BE2C (cell line): ENCODE measurements at places on chromosomes 12 and 14.
A peak's percentile ranks its signal among the peaks of the same experiment; 100 is the strongest.

DNA sequence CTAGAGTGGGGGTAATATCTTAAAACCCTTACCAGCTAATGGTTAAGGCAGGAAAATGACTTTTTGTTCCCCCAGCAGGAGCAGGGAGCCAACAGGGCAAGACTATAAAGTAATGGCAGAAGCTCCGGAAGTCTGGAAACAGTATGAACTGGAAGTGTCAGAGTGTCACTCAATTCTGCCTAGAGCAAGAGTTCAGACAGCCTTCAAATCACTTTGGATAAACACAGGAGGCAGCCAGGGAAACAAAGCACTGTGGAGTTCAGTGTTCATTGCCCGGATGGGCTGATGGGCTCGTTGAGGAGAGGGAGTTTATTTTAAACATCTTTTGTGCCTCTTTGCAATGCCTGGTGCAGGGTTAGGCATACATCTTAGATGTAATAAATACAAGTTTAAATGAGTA lies 16.5 kb upstream of the DYRK2 start:
- no peak for DNase-seq

GRCh38 chr14:32572867-32573150 lies 243.7 kb downstream of the AKAP6 start:
- DNase-seq, result peak; percentile 34

DNA sequence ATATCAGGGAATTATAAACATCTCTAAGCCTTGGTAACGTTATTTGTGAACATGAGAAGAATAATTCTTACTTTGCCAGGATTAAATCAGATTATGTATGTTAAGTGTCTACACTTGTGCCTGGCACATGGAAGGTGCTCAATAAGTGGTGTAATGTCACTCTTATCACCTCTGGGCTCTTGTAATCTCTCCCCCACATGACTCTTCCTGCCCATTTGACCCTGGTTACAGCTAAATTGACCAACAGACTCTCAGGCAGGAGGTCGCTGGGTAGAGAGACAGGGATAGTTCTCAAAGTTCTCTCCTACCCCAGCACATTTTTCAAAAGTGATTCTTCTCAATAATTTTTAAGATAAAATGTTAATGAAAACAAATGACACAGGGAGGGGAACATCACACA lies 137.8 kb upstream of the FRMD6 start:
- DNase-seq, result no peak

DNA sequence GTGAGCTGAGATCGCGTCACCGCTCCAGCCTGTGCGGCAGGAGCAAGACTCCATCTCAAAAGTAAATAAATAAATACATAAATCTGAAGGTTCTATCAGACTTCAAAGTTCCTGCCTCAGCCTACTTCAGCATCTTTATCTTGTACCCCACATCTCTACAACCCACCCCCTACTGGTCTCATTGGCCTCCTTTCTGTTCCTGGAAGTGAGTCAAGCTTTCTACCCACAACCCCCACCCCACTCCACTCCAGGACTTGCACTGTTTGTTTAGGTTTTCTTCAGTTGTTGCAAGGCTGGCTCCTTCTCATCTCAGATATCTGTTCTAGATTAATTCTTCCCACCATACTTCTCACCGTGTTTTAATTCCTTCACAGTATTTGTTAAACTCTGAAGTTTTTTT lies 714 bp upstream of the PSMC6 start:
- DNase-seq, result no peak

DNA sequence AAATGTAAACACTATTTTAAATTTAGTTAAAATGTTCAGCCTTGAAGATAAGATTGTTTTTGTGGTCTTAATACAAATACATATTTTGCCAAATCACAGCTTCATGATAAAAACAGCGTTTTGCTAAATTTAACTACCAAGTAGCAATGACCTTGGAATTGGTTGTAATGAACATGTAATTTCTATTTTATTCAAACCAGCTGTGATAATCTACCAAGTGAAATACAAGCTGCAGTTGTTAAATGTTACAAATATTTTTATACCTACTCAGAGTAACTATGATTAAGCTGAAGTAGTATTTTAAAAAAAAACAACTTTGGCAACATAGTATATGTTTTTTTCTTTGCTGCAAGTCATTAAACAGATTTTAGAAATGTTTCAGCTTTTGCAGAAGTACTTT lies 96.2 kb downstream of the CPSF2 start:
- no peak for DNase-seq

GRCh38 chr14:24943024-24943423 lies 106.9 kb downstream of the STXBP6 start:
- DNase-seq, result no peak

- DNase-seq, result no peak
These were observed 36.5 kb downstream of the LTBP2 start for GRCh38 chr14:74575507-74575906.

DNA sequence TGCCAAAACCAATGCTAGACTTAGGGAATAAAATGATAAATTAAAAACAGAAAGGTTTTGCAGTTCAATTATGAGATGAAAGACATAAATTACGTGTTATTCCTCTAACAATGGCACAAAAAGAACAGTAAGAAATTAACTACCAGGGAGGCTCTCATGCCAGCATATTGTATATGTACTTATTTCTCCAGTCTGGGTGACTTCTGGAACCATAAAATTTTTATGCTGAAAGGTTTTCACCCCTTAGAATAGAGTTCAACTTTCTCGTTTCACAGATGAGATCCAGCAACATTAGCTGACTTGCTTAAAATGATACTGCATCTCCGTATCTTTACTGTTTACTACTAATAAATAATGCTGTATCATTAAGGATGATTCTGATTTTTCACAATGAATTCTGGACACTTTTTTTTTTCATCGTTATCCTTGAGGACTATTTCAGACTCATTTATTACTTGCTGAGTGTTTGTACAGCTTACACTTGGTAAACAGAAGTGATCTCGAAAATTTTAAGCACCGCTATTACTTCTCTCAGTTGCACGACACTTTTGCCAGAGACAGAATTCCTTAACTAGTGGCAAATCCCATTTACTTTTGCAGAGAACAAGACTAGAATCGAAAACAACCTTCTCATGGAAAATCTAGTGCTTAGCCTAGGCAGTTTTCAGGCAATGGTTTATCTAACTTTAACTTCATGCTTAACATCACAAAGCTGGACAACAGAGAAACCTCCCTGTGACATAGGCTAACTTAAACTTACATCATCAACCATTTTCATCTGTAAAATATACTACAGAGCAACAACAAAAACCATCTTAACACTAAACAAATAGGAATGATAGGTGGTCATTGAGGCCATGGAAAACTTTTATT lies 2.7 kb downstream of the RSRC2 start:
- DNase-seq, result no peak

DNA sequence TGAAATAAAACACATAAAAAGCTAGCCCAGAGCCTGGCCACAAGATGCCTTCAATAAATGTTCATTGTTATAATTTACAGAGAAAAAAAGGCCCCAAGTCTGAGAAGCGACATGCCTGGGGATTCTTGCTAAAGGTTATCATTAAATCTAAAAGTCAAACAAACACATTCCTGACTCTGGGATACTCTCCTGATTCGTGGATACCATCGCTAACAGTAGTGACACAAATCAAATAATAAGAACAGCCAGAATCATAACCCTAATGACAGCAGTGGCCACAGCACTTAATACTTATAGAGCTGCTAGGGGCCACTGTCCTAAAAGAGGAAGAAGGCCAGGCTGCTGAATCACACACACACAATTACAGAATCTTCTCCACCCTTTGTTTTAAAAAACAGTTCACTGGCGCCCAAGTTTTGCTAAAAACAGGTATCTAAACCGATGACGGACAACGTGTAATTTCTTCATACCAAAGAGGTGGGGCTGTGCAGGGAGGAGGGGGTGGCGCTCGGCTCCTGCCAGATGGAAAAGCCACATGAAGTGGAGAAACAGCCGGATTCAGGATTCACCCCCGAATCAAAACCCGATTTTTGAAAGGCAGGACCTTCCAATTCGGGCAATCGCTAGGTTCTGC lies 1.2 kb downstream of the CLIP1 start:
- peak; percentile 34 for DNase-seq

- DNase-seq, result no peak
These were observed 19.8 kb downstream of the HVCN1 start for GRCh38 chr12:110669193-110669502.

DNA sequence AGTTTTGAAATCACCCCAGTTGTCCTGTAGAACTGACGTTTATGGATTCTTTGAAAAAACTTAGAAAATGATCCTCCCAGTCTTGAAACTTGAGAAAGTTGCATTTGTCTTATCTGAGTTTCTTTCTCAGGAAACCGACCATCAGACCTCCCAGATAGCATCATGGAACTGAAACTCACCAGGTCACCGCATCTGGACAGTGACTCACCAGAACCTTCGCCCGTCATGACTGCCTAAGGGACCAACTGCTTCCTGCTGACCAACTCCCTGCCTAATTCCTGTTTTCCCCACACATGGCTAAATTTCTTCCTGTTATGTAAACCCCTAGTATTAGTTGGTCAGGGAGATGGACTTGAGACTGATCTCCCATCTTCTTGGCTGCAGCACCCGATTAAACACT lies 175.7 kb downstream of the RIMBP2 start:
- no peak for DNase-seq

DNA sequence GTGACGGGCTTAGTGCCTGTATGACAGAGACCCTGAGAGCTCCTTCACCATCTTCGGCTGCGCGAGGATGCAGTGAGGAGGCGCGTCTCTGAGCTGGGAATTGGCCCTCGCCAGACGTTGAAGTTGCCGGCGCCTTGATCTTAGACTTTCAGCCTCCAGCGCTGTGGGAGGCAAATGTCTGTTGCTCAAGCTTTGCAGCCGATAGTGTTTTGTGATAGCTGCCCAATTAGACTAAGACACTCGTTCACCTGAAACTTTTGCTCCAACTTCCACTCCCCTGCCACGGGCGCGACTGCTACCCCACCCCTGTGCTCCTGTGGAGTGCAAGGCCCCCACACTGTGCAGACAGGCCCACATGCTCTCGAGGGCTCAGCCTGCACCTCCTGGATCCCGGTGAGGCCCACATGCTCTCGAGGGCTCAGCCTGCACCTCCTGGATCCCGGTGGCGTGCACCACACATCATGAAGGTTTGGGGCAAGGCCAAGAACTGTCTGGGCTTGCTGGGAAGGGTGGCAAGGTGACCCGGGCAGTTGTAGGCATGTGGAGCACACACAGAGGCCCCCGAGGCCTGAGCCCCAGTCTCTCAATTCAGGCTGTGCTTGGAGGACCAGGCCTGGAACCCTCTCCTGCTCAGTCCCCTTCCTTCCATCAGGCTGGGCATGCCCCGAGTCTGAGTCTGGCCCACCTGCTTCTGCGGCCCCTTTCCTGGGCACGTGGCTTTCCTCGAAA lies 324.6 kb downstream of the TMEM121 start:
- no peak for DNase-seq

- DNase-seq, result no peak
These were observed 123.0 kb downstream of the SLC38A4 start for GRCh38 chr12:46702581-46703344.

DNA sequence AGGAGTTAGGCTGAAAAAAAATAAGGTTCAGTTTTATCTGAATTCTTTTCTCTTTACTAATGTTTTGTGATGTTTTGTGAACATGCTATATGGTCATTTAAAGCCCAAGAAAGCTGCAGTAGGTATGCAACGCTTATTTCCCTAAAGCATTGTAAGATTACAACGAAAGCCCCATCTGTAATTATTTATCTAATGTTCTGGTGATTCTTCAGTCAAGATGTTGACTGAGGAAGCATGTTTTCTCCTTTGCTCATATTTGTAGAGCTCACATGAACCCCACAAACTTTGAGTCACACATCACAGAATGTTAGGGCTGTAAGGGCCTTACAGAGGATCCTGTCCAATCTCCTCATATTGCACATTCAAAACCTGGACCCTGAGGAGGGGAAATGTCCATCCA lies 3.2 kb upstream of the TUBA1C start:
- no peak for DNase-seq

DNA sequence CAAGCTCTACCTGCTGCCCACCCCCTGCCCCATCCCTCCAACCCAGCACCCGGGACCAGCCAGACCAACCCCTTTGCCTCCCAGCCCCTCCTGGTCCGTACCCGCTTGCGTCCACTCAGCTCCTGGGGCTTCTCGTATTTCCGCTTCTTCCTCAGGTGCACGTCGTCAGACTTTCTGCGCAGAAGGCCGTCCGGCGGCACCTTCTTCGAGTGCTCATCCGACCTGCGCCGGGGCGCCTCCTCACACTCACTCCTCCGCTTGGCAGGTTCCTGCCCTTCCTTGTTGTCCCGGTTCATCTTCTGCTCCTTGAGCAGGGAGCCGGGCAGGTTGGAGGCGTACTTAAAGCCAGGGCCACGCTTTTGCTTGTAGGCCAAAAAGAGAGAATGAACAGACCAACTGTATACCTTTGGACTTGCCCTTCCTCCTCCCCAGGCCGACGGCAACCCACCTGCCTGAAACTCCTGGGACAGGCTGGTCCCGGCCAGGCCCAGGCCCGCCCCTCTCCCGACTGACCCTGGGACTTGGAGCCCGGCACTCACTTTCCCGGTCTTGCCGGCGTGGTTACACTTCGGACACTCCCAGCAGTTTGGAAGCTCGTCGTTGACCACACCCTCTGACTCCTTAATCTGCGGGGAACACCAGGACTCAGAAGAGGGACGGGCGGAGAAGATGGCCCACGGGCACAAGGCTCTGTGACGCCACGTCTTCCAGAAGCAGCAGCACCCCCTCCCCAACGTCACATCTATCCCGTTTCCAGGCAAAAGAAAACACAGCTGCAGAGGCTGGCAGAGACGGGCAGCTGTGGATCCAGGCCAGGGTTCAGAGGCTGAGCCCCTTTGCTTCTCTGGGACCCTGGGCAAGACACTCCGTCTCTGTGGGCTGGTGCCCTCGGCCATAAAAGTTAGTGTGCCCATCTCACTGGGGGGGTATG lies 44.3 kb downstream of the RNF34 start:
- no peak for DNase-seq

DNA sequence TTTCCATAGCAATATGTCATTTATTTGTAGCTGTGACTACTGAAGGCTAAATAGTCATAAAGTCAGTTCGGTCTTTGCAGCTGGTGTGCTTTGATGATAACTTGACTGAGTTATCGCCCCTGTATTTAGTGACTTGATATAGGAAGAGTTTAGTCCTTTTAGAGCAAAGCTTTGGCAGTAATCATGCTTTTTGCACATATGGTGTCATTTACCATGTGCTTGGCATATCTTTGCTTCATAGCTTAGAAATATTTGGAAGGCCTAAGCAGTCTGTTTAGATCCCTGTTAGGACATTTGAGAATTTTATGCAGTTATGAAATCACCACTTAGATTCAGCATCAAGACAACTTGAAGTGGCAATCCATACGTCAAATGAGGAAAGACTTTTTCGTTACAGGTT lies 31.6 kb downstream of the POLR3B start:
- DNase-seq, result no peak

DNA sequence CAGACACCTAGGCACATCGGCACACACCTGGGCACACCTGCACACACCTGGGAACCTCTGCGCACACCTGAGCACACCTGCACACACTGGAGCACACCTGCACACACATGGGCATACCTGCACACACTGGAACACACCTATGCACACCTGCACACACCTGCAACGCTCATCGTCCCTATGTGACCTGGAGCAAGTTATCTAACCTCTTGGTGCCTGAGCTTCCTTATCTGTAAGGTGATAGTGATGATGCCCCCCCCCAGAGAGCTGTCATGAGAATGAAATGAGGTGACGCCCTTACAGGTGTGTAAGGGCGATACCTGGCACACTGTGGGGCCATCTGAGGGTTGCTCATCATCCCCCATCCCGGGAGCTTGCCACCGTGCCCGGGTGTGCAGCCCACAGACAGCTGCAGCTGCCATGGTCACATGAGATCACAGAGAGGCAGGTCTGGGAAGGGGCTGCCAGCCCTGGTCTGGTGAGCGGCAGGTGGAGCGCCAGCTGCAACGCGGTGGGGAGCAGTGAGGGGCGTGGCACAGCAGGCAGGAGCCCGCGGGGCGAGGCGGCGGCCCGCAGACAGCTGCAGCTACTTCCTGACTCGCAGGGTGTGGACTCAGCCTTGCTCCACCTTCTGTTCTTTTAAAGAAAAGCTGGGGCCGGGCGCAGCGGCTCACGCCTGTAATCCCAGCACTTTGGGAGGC lies 59.9 kb upstream of the FBRSL1 start:
- DNase-seq, result peak; percentile 68
